ENCODE measurements at places on chromosomes 6 and 20. TPM values are rescaled to one million over a fixed set of nuclear protein-coding genes. Genes with fewer than 3 reads are reported as not detected.

BPIFB2 gene
- total RNA-seq, result not detected

GRCh38 chr6:56280126-56280525 is 32.7 kb upstream of the COL21A1 start:
- H3K4me1 ChIP-seq, result no peaks in the 10 kb centered on the region
- DNase-seq, result no peak
- no peak overlapping the region for H3K27ac ChIP-seq
- H3K36me3 ChIP-seq, result no peaks in the 10 kb centered on the region
- H3K4me3 ChIP-seq, result no peak overlapping the region

DNA sequence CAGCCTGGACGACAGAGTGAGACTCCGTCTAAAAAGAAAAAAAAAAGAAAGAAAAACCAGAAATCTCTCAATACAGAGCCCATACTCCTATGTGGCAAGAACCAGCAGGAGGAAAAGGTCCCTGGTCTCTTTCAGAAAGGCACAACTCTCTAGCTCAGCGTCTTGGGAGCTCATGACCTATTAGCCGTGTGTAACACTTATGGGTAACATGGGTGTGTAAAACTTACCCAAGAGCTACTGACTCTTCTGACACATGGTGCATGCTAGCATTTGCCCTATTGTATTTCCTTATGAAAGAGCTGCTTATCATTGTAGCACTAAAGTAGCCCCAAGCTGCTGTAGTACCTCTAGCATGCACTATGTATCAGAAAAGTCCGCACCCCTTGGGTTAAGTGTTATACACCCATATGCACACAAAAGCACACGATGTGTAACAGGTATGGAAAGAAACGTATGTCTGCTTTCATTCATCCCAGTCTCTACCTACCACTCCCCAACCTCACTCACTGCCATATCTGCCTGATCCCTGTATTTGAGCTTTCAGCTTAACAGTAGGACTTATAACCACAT is 85.4 kb downstream of the ZMYND8 start:
- H3K36me3 ChIP-seq, result peaks cover 33% of the 10 kb centered on the region
- H3K27me3 ChIP-seq, result no peaks in the 10 kb centered on the region
- peaks cover 45% of the 10 kb centered on the region for H3K4me1 ChIP-seq
- H3K27ac ChIP-seq, result no peak overlapping the region

DNA sequence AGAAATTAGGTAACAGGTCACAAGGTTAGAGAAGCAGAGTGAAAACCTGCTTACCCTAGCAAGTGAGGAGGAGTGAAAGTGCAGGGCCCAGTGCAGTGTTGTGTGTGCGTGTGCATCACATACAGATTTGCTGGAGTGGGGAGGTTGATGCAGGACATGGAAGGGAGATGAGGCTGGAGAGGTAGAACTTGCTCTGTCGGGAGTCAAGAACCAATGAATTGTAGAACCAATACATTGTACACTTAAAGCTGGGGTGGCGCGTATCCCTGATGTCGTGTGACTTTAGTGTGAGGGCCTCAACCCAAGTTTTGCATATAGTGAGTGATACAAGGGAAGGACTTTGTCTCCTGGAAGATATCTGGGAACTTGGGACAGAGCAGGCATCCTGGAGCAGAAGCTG is 48.6 kb downstream of the JARID2 start:
- H3K4me1 ChIP-seq, result peaks cover 82% of the 10 kb centered on the region
- no peak overlapping the region for H3K4me3 ChIP-seq
- H3K27me3 ChIP-seq, result no peaks in the 10 kb centered on the region
- H3K36me3 ChIP-seq, result peaks cover 17% of the 10 kb centered on the region
- peak overlapping the region; percentile 27 for H3K27ac ChIP-seq
- DNase-seq, result no peak

DNA sequence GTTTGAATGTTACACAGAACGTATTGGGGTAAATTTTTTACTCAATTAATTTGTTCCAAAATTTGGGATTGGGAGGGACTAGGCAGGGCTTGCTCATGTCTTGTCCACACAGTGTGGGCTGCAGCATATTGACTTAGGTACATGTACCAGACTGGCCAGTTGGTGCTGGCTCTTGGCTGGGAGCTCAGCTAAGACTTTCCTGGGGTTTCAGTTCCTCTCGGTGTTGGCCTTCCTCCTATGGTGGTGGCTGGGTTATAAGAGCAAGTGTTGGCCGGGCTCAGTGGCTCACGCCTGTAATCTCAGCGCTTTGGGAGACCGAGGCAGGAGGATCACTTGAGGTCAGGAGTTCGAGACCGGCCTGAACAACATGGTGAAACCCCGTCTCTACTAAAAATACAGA is 4.9 kb downstream of the CENPQ start:
- peaks cover 33% of the 10 kb centered on the region for H3K4me1 ChIP-seq
- no peaks in the 10 kb centered on the region for H3K27me3 ChIP-seq
- no peak overlapping the region for H3K27ac ChIP-seq
- DNase-seq, result no peak
- H3K4me3 ChIP-seq, result no peak overlapping the region
